ENCODE measurements at places on chromosomes 3 and 15. TPM values are rescaled to one million over a fixed set of nuclear protein-coding genes. Genes with fewer than 3 reads are reported as not detected.

STT3B gene
- total RNA-seq: 347 TPM

ARPIN gene
- 8.6 TPM for total RNA-seq

RGMA gene
- 0.32 TPM for total RNA-seq

THBS1 gene
- 671 TPM for total RNA-seq

NLGN1 gene
- 0.92 TPM for total RNA-seq

CDCP1 gene
- total RNA-seq: 76.4 TPM

FILIP1L gene
- total RNA-seq: 20.7 TPM

ZBBX gene
- 0.32 TPM for total RNA-seq

GP5 gene
- 0.14 TPM for total RNA-seq

ESYT3 gene
- total RNA-seq: 1.6 TPM

SLC6A20 gene
- not detected for total RNA-seq

GOLGA6D gene
- not detected for total RNA-seq

PFKFB4 gene
- 46.0 TPM for total RNA-seq

ZNF385D gene
- not detected for total RNA-seq

KLHL40 gene
- total RNA-seq: not detected

RAP2B gene
- total RNA-seq: 23.5 TPM

CFAP91 gene
- 1.8 TPM for total RNA-seq

ENTPD3 gene
- total RNA-seq: 0.14 TPM

GOLGA8K gene
- 0.30 TPM for total RNA-seq

MUSTN1 gene
- total RNA-seq: not detected

ARPC4 gene
- total RNA-seq: 200 TPM

SUCLG2 gene
- total RNA-seq: 61.8 TPM

EPHA6 gene
- total RNA-seq: not detected

GOLGA6L26 gene
- total RNA-seq: not detected

GUCA1C gene
- not detected for total RNA-seq

ATR gene
- total RNA-seq: 42.4 TPM

GNAT1 gene
- not detected for total RNA-seq

TMEM115 gene
- 41.9 TPM for total RNA-seq

ATP13A5 gene
- total RNA-seq: not detected

ZBTB47 gene
- total RNA-seq: 31.8 TPM

STAC gene
- 0.88 TPM for total RNA-seq

ARL6 gene
- total RNA-seq: 18.1 TPM

LRRIQ4 gene
- total RNA-seq: not detected
